ENCODE measurements at places on chromosomes 5 and 9. TPM values are rescaled to one million over a fixed set of nuclear protein-coding genes. Genes with fewer than 3 reads are reported as not detected.

Gene SLC34A3
- total RNA-seq, result not detected

- DNase-seq, result no peak
Measured at GRCh38 chr5:21802869-21803490, 1050.2 kb downstream of the CDH12 start.

DNA sequence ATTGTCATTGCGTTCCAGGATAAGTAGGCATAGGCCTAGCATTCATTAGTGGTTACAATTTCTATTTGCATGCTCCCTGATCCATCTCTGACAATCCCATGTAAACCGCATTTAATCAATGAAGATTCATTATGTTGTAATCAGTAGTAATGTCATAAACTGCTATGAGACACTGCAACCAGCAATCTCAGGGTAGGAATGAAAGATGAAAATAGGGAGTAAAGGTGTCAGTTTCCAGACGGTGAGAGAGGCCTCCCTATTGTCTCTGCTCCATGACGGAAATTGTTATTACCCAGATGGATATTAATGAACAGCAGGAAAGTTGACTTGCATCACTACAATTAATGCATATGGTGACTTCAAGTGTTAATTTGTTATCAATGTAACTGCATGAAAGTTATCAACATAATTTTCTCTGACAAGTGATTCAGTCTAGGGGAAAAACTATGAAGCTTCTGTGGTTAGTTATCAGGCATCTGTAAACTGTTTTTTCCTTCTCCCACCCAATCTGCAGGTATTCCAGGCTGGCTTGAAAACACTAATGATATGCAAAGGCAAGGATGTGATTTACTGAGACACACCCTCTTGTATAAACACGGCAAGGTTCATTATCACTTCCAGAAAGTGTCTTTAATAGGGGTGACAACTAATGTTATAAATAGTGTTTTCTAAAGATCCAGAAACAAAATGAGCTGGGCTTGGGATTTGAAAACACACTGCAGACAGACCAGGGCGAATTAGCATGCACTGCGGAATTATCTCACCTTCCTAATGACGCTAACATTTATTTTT lies 73.5 kb downstream of the ZNF622 start:
- DNase-seq, result no peak

- no peak for DNase-seq
Measured at GRCh38 chr5:31095796-31096195, 97.7 kb upstream of the CDH6 start.

DNA sequence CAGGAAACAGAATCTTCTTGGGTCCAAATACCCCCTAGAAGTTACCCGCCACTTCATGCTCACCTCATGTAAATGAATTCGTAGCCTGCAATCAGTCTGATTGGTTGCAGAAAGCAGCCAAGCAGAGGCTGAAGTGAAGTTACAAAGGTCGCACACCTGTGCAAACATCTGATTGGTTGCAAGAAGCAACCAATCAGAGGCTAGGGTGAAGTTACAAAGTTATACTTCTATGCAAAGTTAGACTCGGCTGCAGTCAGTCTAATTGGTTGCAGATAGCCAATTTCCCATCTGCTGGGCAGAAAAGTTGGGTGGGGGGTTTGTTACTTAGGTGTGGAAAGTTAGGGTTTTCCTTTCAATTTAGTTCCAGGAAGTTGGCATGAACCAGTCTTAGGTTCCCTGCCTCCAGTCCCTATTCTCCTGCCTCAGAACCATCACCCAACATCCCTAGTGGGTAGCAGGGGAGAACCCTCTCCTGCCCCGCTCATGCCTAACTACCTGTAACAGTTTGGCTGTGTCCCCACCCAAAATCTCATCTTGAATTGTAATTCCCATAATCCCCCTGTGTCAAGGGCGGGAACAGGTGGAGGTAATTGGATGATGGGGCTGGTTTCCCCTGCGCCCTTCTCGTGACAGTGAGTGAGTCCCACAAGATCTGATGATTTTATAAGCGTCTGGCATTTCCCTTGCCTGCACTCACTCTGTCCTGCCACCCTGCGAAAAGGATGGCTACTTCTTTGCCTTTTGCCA lies 1.2 kb upstream of the RUSC2 start:
- no peak for DNase-seq

DNA sequence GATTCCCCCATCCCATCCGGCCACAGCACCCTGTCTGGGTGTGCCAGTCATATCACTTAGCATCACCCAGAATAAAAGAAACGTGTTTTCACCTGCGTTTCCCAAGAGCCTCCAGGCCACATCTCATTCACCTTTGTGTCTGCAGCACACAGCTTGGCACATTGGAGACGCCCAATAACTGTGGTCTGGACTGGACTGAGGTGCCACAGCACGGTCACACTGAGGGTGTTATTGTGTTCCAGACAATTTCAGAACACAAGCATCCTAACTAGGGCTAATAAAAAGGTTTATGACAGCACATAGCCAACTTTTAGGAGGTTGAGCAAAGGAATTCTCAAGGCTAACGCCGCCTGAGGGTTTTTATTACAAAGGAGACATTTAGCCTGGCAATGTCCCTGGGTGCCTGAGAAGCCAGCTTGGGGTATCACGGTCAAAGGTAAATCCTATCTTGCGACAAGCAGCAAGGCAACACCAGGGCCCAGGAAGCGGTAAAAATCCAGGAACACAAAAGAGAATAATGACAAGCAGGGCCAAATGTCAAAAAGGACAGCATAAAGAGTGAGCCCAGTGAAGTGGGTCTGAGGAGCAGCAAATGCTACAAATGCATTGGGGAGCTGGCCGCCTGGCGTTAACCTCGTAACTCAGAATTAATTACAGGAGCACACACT lies 3.4 kb downstream of the EPB41L4B start:
- no peak for DNase-seq

DNA sequence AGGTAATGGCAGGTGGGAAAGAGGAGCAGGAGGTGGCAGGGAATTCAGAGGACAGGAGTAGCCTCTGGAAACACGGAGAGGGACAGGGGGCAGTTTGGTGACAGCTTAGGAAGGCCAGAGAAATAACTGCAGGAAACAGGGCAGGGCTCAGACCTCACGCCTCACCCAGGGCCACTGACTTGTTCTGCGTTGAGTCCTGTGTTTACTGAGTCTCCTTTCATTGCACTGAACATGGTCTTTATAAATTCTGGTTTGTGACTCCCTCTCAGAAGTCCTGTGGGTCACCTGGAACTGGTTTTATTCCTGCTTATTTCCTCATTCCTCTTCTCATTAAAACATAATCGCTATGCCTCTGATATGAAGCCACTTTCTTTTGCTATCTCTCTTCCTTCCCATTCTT lies 55.2 kb upstream of the ZNF622 start:
- no peak for DNase-seq

DNA sequence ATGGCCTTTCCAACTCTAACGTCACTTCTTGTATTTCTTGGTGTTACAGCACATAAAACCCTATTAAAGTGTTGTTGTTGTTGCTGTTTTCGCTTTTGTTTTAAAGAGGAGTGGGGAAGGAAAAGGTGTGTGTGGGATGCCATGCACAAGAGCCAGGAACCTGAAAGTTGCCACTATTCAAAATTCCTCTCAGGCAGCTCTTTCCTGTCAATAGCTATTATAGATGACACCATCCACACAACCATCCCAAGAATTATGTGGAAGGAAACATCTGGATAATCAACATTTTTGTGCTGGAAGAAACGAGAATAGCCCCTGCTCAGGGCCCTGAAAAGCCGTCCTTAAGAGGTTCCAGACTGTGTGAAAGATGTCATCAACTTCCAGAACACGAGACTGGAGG lies 79.3 kb downstream of the SHB start:
- no peak for DNase-seq

GRCh38 chr9:121509180-121509579 lies 9.5 kb upstream of the GGTA1 start:
- DNase-seq, result no peak

GRCh38 chr5:1235379-1235778 lies 10.2 kb downstream of the SLC6A18 start:
- DNase-seq, result no peak

DNA sequence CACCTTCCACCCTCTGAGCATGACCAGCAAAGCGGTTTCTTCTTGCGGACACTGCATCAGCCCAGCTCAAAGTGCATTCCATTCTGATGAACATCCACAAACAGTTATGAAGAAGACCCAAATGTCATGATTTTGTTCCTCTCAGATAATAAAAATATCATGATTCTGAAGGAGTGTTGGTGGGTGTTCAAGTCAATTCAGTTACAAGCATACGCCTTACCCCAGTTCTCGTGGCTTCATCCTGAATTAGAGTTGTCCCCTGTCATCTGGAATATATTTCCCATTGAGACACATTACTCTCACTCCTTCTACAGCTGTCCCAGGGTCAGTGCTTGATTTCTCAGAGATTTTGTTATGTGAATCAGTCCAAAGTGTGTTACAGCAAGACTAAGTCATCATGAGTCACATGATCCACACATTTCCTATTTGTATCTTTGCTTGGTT lies 325.4 kb downstream of the RFX3 start:
- DNase-seq, result no peak

Gene FAT2
- 65.1 TPM for total RNA-seq

- no peak for DNase-seq
Measured at GRCh38 chr5:36414869-36415282, 113.2 kb upstream of the RANBP3L start.

Gene SPATA31C1
- not detected for total RNA-seq

DNA sequence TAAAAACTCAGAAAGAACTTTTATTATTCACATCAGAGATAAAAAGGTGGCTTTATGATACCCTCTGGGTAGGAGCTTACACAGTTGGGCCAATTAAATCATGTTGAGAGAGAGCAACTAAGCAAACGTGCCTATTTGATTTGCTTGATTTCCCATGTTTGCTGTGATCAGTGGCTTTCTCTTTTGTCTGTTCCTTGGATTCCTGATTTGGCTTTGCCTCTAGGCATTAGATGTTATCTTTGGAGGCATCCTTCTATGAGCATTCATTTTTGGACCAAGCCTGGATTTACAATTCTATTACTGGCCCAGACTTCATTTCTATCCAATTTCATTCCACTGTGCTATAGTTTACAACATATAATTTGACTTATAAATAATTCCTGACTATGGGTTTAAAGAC lies 35.9 kb downstream of the VCAN start:
- DNase-seq, result no peak

Gene CSF1R
- total RNA-seq, result 16.9 TPM

Gene CCNO
- total RNA-seq, result 16.5 TPM

DNA sequence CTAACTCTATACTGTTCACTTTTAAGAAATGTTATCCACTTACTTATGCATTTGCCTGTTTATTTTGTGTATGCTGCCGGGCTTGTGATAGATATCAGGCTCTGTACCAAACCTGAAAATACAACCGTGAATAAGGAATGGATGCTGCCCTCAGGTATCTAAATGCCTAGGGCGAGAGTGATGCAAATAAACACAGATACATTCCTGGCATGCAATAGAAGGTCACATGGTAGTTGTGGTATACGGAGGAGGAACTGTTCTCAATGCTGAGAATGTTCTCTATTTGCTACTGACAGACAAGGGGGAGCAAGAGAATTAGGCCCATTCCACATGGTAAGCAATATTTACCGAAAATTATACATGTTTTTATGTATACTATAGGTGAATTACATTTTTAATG lies 227.8 kb downstream of the ICE1 start:
- no peak for DNase-seq

GRCh38 chr5:127650649-127651048 lies 1.8 kb downstream of the CTXN3 start:
- DNase-seq, result no peak

GRCh38 chr5:167982-168660 lies 23.2 kb upstream of the LRRC14B start:
- DNase-seq, result no peak

DNA sequence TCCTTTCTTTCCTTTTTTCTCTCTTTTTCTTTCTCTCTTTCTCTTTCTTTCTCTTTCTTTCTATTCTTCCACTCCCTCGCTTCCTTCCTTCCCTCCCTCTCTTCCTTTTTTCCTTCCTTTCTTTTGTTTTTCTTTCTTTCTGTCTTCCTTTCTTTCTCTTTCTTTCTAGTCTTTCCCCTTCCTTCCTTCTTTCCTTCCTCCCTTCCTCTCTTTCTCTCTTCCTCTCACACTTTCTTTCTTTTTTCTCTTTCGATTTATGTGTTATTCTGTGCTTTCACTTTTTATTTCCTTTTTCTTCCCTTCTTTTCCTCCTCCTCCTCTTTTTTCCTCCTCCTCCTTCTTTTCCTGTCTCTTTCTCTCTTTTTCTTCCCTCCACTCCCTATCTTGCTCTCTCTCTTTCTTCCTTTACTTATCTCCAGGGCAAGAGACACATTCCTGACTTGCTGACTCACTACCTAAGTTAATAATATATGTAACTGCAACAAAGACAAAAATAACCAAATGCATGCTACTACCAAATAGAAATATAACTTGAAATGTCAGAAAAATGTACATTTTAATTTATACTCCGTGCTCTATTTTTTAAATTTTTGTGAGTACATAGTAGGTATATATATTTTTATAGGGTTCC lies 445.5 kb downstream of the GABRG2 start:
- no peak for DNase-seq
